H9 (cell line): ENCODE measurements at places on chromosomes 6 and 20. TPM values are rescaled to one million over a fixed set of nuclear protein-coding genes. Genes with fewer than 3 reads are reported as not detected.

The RIPPLY2 gene
- total RNA-seq = 0.90 TPM in 2 replicates

The REV3L gene
- total RNA-seq = 5.3 and 8.8 TPM in 2 replicates

The TPX2 gene
- 161 TPM in 2 replicates for total RNA-seq

The GPR63 gene
- 5.2 and 5.9 TPM in 2 replicates for total RNA-seq

The POM121L2 gene
- not detected in 2 replicates for total RNA-seq

The CABLES2 gene
- total RNA-seq = 10.8 and 11.0 TPM in 2 replicates

The PDE10A gene
- total RNA-seq = 0.31 and 0.44 TPM in 2 replicates

The TFAP2C gene
- total RNA-seq = 22.5 and 24.3 TPM in 2 replicates

DNA sequence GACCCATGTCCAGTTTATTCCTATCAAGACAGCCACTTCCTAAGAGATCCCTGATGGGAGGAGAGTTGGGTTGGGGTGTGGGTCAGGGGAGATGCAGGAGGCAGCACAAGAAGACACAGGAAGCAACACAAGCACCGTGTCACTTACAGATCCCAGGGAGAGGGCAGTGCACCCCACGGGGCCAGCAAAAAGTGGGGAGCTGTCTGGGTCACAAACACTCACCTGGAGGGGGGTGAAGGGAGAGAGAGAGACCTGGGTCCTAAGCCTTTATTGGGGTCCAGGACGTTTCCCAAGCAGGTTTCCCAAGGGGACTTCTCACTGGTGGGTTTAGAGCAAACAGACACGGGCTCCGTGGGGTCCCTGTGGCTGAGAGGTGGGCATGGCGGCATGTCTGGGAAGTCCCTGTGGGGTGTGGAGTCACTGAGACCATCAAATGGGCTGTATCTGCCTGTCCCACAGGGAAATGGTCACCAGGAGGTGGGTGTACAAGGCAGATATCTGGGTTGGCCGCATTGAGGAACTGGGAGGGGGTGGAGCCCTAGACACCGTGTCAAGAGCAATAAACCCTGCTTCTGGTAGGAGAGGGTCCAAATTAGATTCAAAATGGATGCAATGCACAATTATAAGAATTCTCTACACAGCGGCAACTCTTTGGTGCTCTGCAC is 1.6 kb upstream of the CD93 start:
- DNase-seq = no peak

- DNase-seq = no peak
These were observed 18.2 kb downstream of the NEDD9 start for GRCh38 chr6:11214084-11214833.

DNA sequence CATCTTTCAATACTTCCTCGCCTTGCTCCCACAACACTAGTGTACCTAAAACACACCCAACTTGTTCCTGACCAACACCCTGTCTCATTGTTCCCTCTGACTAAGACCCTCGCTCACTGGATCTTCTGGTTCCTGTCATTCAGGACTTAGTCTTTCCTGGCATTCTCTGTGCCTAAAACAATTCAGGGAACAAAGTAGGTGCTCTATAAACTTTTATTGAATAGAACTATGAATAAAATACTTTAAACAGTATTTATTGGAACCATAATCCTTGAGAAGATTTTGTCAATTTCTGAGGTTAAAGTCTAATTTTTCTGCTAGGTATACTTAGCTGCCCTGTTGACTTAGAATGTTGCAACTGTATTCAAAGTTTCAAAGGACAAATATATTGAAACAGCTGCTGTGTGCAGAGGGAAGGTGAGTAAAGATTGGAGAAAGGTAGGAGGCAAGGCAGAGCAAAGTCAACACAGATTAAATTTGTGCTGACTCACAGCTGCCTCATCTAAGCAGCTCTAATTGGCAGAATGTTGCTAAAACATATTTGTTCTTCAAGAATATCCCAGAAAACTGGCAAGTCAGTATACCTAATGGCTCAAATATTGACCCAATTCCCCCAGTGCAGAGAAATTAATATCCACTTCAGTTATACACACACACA is 37.6 kb downstream of the GSTA2 start:
- DNase-seq = no peak

- peak; percentile 84 for DNase-seq
These were observed 6.5 kb upstream of the SLC24A3 start for GRCh38 chr20:19205981-19206396.

GRCh38 chr6:6315660-6316059 is 4.8 kb downstream of the F13A1 start:
- peak; percentile 57 for DNase-seq

DNA sequence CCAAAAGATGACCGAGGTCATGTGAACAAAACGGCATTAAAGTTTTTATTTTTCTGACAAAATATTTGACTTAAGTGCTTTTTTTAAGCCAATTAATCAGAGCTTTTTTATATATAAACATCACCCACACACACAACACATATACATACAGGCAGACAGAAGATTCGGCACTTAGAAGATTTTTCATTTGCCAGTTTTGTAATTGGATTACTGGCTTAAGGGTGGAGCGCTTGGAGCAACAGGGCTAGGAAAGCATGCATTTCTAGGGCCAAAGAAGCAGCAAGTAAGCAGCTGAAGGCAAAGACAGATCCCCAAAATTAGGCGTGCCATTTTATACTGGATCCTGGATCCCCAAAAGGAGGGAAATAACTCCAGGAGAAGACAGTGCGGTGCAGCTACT is 30.3 kb downstream of the SAMD5 start:
- DNase-seq = no peak

DNA sequence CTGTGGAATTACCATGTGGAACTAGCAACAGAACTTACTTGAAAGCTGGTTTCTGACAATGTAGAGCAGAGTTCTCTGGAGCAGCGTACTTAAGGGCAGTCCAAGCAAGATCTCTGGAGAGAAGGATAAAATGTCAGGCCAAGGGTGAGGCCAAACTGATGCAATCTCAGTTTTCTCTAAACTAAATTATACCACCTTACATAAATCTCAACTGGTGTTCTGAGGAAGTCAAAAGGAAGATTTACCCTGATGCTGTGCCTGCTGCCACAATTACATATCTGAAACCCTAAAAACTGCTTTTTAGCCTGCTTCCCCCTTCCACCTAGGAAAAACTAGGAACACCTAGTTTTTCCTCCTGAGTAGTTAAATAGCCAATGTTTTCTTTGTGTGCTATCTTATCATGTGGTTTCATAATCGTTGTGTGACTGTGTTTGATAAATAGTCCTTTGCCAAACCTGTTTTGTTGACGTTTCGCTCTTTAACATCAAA is 28.1 kb downstream of the NCOA7 start:
- no peak for DNase-seq

DNA sequence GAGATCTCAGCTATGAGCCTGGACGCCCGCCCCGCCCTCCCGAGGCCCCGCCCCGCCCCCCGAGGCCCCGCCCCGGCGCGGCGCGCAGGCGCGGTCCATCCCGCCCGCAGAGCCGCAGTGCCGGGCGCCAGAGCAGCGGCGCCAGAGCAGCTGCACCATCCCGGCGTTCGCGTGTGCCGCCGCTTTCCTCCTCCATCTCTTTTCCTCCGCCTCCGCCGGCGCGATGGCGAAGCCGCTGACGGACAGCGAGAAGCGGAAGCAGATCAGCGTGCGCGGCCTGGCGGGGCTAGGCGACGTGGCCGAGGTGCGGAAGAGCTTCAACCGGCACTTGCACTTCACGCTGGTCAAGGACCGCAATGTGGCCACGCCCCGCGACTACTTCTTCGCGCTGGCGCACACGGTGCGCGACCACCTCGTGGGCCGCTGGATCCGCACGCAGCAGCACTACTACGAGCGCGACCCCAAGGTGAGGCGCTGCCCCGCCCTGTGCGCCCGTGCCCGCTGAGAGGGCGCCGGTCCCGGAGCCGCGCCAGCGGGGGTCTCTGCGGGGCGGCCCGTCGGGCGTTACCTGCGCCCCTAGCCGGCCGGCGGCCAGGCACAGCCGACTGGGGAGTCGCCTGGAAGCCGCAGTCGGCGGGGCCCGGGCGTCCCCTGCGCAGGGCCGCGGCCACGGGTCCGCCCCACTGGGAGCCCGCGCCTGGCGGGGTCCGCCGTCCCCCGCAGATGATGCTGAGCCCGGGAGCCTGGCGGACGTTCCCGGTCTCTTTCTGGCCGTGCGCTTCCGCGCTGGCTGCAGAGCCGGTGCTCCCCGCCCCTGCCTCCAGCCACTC is at the start of gene PYGB:
Gene PYGB, plus strand, starts transcription at position 130 of the 830 bp plus-strand sequence. Its CDS starts 94 bp downstream, at position 224.
- peak; percentile 82 for DNase-seq

DNA sequence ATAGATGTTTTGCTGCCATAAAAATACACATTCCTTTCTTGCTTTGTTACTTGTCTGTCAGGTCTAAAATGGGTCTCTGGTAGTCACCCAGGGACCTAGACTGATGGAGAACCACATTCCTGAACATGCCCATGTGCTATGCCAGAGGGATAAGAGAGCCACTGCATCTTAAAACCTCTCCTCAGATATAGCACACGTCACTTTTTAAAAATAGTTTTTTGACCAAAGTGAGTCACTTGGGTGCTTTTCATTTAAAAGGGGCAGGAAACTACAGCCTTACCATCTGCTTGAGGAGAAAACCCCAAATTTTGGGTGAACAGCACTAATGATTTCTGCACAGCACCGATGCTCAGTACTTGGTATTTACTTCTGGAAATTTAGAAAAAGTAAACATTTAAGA is 197.8 kb downstream of the OGFRL1 start:
- no peak for DNase-seq

DNA sequence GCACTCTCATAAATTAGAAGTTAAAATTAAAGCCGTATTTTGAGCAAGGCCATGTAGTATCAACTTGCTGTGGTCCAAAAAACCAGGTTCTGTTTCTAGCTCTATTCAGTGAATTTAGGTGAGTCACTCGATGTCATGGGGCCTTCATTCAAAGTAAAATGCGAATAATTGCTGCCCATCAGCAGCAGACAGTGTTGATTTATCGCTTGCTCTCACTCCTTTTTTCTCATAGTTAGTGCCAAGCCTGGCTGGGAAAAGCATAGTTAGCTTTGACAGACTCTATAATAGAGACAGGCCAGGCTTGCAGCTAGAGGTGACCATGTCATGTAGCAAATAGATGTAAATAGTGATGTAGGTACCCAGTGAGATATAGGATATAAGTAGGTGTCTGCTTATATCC is 136.0 kb downstream of the EDN1 start:
- DNase-seq = no peak

DNA sequence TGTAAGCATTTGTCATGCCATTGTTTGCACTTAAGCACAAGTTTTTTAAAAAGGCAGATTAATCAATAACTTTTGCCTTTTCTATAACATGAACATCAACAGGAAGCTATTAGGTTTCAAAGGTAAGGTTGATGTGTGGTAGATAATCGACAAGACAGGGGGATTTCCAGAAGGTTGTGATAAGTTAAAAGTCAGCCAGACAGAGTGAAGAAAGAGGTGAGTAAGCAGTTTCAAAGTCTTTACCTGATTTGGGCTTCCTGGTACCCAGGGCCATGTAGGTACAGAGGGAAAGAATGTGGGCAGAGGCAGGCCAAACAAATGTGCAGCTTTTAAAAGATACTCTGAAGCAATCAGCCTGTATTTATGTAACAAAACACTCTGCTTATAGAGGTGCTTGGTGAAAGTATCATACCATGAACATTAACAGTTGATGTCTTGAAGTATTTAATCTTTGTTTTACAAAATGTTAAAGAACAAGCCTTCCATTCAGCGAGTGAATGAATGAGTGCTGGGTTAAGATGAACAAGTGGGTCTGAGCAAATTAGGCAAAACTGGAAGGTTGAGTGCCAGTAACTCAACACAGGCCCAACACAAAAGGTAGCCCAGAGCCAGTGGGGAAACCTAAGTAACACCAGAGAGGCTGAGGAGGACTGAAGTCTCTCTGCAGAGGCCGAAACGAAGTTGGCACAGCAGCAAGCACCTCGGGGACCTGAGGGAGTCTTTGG is 60.2 kb downstream of the LRRC1 start:
- DNase-seq = no peak
